ENCODE measurements at places on chromosomes 4 and X. TPM values are rescaled to one million over a fixed set of nuclear protein-coding genes. Genes with fewer than 3 reads are reported as not detected.

The HPGDS gene
- total RNA-seq, result 1.8 TPM

- DNase-seq, result no peak
Measured at GRCh38 chr4:100913685-100914084, 395.9 kb upstream of the EMCN start.

DNA sequence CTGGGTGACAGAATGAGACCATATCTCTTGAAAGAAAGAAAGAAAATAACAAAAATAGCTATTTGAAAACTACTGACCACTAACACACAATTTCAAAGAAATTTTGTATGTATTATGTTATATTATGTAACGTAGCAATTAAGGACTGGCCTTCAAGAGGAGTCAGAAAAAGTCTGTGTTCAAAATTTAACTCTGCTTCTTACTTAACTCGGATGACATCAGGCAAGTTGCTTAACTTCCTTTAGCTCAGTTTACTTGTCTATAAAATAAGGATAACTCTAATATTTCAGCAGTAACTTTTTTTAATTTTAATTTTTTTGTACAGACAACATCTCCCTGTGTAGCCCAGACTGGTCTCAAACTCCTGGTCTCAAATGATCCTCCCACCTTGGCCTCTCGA lies 14.6 kb upstream of the PRSS12 start:
- DNase-seq, result no peak

DNA sequence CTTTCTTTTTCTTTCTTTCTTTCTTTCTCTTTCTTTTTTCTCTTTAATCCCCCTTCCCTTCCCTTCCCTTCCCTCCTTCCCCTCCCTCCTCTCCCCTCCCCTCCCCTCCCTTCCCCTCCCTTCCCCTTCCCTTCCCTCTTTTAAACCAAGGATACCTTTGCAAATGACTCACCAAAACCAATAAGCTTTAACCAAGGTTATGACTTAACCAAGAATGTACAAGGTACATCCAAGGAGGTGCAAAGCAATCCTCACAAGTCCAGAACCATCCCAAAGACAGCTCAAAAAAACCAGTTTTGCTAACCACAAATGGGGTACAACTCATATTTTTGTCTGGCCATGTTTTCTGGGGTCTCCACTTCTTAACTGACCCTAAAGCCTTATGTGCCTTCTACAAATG lies 174.7 kb upstream of the PPP1R2C start:
- no peak for DNase-seq

GRCh38 chr4:182553653-182554052 lies 310.5 kb downstream of the TENM3 start:
- no peak for DNase-seq

The AMBN gene
- total RNA-seq, result not detected

The ACOX3 gene
- total RNA-seq, result 23.4 TPM

GRCh38 chr4:141871086-141871770 lies 234.8 kb downstream of the IL15 start:
- no peak for DNase-seq

DNA sequence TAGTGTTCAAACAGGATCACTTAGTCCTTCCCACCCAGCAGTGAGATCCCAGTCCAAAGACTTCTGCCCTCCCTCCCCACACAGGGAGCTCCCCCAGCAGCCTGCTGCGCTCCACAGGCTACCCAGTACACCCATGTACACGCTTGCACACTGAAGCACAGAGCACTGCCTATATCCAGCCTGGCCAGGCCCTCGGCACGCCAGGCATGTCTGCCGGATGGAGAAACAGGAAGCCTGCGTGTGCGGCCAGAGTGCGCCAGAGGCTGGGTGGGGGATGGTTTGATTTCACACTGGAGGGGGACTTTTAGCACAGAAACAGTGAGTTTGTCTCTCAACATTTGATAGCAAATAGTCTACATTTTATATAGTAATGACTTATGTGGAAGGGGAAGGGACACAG lies 833.5 kb upstream of the IGFBP7 start:
- no peak for DNase-seq

DNA sequence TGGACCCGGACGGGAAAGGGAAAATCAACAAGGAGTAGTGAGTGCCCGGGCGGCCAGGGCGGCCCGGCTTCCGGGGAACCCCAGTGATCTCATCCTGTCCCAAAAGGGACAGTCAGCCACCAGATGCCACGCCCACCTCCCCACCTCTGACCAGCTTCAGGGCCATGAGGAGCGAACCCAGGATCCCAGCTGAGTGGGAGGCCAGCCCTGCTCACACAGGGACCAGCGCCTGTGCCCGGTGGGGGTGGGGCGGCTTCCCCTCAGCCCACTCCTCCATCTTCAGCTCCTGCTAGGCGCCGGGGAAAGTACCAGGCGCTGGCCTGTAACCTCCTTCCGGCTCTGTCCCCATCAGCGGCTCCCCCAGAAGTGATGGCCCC lies 6.2 kb downstream of the MYL5 start:
- DNase-seq, result no peak

- DNase-seq, result no peak
Measured at GRCh38 chr4:150384249-150384648, 197.7 kb upstream of the MAB21L2 start.

The TMPRSS11B gene
- not detected for total RNA-seq

DNA sequence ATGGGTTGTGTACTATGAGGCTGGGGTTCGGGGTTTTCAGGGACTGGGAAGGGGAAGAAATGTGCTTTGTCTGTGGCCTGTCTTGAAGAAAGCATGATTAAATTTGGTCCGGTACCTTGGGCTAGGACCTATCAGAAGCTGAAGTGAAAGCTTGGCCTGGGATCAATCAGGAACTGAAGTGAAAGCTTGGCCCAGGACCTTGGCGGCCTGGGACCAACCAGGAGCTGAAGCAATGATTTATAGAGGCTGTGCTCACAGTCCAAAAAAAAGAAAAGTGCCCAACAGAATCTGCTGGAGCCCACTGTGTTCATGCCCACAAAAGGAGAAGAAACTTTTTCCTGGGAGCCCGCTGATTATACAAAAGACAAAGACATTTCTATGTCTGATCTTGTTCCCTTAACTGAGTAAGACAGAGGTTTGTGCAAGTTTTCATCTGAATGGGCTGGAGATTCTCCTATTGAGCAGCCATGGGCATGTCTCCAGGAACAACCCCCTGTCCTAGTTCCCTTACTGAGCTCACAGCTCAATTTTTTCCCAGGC lies 1427.9 kb downstream of the FAM133A start:
- DNase-seq, result no peak

- no peak for DNase-seq
Measured at GRCh38 chr4:142231787-142232186, 595.4 kb downstream of the IL15 start.

DNA sequence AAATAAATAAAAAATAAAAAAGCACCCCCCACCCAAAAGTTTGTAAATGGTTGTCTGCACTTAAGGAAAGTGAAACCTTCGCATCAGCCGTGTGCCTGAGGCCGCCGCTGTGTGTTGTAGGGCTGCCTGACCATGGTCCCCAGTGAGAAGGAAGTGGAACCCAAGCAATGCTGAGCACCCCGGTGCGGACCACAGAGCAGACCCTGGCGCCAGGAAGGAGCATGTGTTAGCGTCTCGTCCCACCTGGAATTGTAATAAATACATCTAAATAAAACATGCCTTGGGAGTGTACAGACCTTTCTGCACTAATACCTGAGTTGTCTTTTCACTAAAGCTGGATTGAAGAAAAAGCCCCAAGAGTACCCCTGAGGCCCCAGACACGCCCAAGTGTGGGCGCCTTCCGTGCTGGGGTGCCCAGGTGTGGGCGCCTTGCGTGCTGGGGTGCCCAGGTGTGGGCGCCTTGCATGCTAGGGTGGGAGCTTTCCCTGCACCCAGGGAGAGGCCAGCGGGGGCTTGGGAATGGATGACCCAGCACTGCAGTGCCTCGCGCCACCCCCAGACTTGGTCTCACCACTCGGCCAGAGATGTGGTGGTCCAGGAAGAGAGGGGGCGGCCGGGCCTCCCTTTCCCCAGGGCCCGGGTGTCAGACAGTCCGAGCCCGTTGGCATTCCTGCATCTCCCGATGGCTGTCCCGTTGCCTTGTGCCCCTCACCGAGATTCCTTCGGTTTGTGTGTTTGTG lies 33.7 kb downstream of the HTT-AS start:
- no peak for DNase-seq

DNA sequence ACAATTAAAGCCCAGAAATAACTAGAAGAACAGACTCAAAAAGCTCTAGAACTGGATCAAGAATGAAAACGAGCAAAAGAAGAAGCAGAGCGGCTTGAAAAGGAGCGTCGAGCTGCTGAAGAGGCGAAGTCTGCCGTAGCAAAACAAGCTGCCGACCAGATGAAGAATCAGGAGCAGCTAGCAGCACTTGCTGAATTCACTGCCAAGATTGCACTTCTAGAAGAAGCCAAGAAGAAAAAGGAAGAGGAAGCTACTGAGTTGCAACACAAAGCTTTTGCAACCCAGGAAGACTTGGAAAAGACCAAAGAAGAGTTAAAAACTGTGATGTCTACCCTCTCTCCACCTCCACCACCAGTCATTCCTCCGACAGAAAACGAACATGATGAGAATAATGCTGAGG lies 56.1 kb upstream of the PPP4R3C start:
- DNase-seq, result no peak

- no peak for DNase-seq
Measured at GRCh38 chr4:84678976-84679744, 96.2 kb downstream of the CDS1 start.

The WDR1 gene
- 51.9 TPM for total RNA-seq

- DNase-seq, result peak; percentile 80
Measured at GRCh38 chr4:123398066-123398852, 1.7 kb downstream of the SPRY1 start.

The CSN3 gene
- not detected for total RNA-seq
